ENCODE measurements at places on chromosomes 12 and 14.

GRCh38 chr14:54048736-54049135 lies 92.1 kb upstream of the BMP4 start:
- no peak for DNase-seq

DNA sequence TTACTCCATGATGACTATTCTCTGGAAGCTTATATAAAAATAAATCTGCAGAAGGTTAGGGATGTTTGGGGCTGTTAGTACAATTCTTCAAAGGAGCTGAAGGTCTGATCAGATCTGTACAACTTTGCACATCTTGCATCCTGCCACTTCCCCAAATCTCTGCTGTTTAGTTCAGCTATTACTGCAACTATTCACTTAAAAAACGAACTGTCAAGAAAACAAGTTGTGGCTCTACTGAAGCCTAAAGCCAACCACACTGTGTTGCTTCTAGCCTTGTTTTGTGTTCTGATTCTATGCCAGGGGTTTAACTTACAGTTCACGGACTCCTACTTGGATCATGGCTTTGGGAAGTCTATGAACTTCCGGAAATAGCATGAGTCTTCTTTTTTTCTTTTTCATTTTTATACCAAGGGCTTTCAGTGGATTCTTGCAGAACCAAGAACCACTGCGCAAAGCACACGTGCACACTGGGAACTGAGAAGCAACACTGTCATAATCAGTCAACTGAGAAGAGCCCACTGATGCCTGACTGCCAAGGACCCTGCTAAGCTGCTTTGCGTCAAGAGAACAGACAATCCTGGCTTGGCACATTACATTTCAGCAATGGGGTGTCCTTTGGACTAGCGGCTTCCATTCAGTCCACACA lies 66.3 kb upstream of the EEA1 start:
- no peak for DNase-seq

- no peak for DNase-seq
Observed at GRCh38 chr12:56258820-56259183, 618 bp upstream of the ANKRD52 start.

DNA sequence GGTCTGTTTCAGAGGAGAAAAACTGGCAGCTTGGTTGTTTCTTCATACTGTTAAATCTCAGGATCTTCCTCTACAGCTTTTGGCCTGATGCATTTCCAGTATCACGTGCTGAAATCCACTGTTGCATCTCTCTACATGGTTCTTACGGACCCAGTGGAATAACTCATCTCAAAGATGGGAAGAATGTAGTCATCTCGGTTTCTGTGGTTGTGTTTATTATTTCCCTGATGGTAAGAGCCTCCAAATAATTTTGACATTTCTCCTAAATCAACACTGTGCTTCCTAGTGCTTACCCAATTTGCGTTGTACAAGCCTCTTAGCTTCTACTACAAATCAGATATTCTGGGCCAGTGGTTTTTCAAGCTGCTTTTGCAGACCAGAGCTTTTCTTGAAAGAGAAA lies 812.8 kb downstream of the C12orf50 start:
- no peak for DNase-seq

DNA sequence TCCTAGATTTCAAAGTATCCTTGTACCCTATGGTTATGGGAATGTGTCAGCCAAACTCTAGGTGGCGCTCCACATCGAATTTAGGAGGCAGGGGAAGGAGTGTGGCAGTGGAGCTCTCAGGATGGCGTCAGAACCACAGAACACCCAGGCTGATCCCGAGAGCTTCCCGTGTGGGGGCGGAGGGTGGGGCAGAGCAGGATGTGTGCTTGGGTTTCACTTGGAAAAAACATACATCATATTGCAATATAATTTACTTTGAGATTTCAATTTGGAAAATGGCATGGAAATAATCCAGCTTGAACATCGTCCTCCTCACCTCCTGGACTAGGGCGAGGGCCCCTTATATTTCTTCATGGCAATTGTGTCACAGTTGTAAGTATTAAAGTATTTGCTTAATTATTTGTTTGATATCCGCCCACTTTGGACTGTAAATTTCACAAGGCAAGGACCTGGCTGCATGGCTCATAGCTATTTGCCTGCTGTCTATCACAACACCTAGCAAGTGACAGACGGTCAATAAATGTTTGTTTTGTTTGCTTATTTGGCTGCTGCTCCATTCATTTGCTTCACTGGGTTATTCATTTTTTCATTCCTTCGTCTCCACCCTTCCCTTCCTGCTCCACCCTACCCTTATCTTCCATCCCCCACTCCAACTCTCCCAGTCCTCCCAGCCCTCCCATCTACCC lies 221.5 kb upstream of the HMGA2 start:
- DNase-seq = no peak

DNA sequence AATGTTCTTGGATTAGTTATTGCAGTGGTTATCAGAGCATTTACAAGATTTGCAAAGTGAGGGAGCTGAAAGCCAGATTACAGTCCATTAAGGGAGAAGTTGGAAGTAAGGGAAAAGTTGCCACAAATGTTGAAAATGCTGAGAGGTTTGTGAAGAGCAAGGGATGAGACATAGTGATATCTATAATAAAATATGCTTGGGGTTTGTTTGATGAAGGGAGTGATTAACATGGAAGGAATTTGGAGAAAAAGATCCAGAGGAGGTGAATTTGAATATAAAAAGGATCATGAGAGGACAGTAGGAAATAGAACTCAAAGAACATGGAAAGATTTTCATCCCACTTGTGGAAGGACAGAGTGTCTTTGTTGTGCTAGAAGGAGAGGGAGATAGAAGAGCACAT lies 19.3 kb upstream of the CCER1 start:
- no peak for DNase-seq

- no peak for DNase-seq
Observed at GRCh38 chr14:102095871-102096568, 9.2 kb upstream of the HSP90AA1 start.

DNA sequence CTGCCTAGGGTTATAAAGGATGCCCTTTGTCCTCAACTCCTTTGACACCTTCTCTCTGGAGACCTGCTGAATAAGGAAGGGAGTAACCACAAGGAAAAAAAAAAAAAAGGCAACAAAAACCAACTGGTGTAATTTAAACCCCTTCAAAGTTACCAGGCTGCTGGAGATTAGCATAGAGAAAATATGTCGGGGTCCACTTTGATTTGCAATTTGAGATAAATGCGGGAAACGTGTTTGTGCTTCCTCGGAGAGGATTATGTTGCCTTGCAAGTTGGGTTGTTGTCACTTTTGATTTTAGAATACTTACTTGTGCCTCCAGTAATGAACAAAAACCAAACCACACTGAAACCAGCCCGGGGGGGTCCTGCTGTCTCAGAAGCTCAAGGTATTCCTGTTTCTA lies 200.2 kb upstream of the MYL2 start:
- DNase-seq = no peak

DNA sequence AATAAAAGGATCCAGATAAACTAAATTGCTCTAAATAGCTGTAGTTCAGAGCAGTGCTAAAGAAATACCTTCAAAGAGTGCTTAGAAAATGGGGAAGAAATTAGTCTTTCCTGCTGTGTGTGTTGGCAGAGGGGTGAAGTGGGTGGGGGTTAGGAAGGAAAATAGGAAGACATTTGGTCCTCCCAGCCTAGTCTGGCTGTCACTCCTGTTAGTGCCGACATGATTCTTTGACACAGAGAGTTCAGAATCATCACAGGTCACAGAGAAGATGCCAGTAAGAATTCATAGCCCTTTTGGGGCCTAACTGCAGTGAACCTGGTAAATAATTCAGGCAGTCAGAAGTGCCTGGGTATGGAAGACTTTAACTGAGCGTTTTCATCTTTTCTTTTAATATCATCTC lies 74.8 kb downstream of the FLRT2 start:
- DNase-seq = no peak

DNA sequence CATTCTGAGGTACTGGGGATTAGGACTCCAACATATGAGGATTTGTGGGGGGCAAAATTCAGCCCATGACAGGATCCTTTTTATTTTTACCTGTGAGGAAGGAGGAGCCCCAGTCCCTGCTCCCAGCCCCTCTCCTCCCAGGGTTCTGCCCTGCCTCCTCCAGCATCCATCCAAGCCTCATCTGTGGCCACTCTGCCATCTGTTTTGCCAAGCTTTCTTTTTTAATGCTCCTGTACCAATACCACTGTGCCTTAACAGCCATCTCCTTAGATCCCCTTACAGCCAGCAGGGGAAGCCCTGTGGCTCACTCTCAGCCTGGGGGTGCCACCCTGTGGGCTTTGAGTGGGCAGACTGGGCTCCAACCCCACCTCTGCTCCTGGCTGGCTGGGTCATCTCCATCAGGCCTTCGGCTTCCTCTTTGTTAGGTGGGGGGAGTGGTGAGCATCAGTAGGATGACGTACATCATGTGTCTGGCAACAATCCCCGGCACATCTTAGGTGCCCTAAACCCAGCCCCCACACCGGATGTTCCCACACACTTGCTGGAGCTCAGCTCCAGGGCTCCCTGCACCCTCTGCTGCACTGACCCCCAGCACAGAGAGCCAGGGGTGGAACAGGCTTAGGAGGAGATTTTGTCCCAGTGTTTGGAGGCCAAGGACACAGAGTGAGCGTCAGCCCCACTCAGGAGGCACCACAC lies 40.2 kb downstream of the CYP46A1 start:
- DNase-seq = no peak

DNA sequence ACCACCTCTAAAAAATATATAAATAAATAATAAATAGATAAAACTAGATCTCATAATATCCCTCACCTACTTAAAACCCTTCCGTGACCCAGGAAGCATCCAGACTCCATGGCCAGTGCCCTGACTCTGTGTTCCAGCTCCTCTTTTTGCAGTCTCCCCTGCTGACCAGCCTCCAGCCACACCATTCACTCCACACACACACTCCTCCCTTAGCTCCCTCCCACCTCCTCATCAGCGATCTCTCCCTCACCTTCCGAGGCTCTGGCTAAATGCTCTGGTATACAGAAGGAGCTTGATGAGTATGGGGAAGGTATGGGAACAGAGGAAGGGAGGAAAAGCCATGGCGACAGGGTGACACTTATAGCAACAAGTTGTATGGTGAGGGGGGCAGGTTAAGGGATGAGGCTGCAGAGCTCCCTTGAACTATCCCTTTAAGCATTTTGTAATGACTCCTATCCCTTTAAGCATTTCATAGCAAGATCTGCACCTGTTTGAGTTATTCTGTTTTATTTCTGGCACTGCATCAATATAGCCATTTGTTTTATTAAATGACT lies 26.1 kb upstream of the EIF4B start:
- no peak for DNase-seq

DNA sequence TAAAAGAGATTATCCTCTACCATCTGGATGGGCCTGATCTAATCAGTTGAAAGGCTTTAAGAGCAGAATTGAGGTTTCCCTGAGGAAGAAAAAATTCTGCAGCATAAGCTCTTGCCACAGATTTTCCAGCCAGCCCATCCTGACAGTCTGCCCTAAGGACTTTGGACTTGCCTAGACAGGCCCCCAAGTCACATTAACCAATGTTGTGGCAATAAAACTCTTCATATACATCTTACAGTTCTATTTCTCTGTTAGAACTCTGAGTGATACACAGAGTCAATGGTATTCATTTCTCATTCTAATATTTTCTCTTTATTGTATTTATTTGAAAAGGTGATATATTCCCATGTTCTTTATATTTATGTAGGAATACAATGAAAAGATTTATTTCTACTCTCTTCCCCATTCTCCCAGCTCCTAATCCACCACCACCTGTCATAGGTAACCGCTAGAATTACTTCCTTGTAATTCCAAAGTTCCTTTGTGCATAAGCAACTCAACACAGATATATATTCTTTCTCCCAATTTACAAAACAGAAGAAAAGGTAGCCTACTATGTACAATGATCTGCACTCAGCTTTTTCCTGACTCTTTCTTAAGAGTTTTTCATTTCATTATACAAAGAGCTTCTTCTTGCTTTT lies 182.1 kb downstream of the CAPZA3 start:
- DNase-seq = no peak

DNA sequence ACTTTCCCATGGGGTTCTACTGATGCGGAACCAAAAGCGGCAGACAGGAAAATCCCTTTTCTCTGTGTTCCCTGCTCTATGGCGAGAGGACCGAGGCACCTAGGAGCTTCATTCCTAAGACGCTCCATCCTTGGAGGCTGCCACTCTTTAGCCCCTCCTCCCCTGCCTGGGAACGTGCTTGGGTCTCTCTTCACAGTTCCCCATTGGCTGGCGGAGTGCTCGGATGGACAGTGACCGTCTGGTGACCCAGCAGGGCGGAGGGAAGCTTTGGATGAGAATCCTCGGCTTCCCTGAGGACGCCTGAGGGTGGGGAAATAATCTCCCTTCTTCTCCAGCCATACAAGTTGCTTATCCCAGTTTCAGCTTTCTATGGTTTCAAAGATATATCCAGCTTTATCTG lies 37.3 kb downstream of the KCNA5 start:
- no peak for DNase-seq

- DNase-seq = no peak
Observed at GRCh38 chr12:113471619-113472171, at the start of gene LHX5. Gene LHX5, minus strand, starts transcription at chr12:113471871. Its CDS starts 373 bp downstream, at chr12:113471498.

GRCh38 chr14:91348845-91349465 lies 68.7 kb downstream of the CCDC88C start:
- DNase-seq = no peak

DNA sequence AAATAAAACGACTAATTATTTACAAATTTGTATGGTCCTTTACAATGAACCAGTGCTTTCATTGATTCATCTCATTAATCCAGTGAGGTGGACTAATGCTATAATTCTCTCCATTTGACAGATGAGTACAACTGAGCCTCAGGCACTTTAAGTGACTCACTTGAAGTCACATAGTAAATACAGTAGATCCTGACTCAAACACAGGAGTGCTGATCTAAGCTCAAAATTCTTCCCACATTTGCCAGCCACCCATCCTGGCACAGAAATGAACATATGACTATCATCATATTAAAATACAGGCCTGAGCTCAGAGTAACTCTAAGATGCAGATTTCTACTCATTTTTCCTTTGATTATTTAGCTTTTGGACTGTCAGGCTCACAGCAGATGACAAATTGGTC lies 30.6 kb downstream of the SLC16A7 start:
- DNase-seq = no peak

- DNase-seq = no peak
Observed at GRCh38 chr14:53748691-53749090, 207.9 kb downstream of the BMP4 start.

DNA sequence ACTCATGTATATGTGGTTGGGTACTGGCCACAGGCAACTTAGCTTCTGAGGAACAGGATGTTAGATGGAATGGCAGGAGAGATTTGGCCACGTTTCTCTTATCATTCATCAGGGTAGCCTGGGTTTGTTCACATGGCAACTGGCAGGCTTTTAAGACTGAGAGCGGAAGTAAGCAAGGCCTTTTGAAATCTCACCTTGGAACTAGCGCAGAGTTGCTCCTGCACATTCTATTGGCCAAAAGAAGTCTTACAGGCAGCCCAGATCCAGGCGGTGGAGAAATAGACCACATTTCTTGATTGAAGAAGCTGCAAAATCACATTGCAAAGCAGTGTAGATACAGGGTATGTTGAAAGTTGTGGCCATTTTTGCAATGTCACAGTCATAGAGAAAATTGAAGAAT lies 3.7 kb downstream of the CLEC4A start:
- no peak for DNase-seq

DNA sequence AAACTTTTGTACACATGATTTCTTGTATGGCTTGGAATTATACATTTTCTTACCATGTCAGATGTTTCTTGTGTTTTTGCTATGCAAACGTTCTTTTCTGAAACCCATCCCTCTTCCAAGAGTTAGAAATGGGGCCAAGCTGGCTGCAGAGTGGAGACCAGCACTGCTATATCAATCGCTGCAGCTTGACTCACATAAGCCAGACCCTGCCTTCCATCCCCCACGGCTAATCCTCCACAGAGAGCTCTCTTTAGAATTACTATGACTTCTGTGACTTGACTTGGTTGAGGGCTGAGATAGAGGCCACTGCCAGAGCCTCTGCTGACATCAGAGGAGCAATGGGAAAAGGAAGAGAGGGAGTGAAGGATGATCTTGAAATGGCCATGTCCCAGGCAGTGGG lies 147.9 kb downstream of the DACT1 start:
- no peak for DNase-seq

All from activated B cell treated with CpG ODN at 0.5 μM for 24 hours (primary cell).